Stimulated activated CD4-positive, alpha-beta T cell treated with anti-CD3 and anti-CD28 coated beads, Interleukin-4, amount 100 ng/mL, for 4 hours (primary cell): ENCODE measurements at places on chromosomes 13 and 19.
A peak's percentile ranks its signal among the peaks of the same experiment; 100 is the strongest.

- no peak for DNase-seq
Observed at GRCh38 chr19:17865364-17866311, 5.9 kb downstream of the RPL18A start.

GRCh38 chr13:75633285-75633684 lies 2.8 kb upstream of the LMO7 start:
- no peak for DNase-seq

GRCh38 chr13:51618626-51619025 lies 34.4 kb downstream of the WDFY2 start:
- DNase-seq: no peak

GRCh38 chr19:2223959-2224358 lies 12.2 kb downstream of the PLEKHJ1 start:
- DNase-seq: no peak

GRCh38 chr13:103104340-103104739 lies 38.1 kb upstream of the SLC10A2 start:
- DNase-seq: no peak

- no peak for DNase-seq
Observed at GRCh38 chr13:39874331-39875053, 219.0 kb downstream of the COG6 start.

GRCh38 chr19:13017306-13018034 lies 22.2 kb downstream of the NFIX start:
- DNase-seq: no peak

GRCh38 chr19:38666663-38667511 lies 19.4 kb downstream of the ACTN4 start:
- no peak for DNase-seq

DNA sequence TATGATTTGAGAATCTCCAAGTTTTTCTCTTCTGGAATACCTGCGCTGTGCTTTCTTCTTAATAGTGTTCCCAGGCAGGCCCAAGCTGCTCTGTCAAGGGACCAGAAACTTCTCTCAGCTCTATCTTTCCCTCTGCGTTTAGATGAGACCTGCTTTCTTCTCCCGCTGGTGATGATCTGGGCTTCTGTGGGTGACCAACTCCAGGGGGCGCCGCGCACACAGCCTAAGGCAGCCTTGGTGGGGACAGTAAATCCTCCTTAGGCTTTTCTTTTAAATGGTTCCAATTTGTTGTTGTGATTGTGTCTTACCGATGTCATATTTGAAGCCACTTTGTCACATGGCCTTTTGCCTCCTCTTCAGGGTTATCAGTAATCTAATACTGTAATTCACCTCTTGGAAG lies 439.4 kb upstream of the KLF12 start:
- no peak for DNase-seq

- no peak for DNase-seq
Observed at GRCh38 chr19:7636317-7636690, 606 bp upstream of the STXBP2 start.

- DNase-seq: no peak
Observed at GRCh38 chr13:36450534-36450933, 18.2 kb downstream of the CCNA1 start.

- peak; percentile 91 for DNase-seq
Observed at GRCh38 chr19:52369559-52370340, at the start of gene ZNF880. ZNF880 (plus strand) TSS chr19:52369923; CDS start chr19:52369966, 43 bp downstream.

DNA sequence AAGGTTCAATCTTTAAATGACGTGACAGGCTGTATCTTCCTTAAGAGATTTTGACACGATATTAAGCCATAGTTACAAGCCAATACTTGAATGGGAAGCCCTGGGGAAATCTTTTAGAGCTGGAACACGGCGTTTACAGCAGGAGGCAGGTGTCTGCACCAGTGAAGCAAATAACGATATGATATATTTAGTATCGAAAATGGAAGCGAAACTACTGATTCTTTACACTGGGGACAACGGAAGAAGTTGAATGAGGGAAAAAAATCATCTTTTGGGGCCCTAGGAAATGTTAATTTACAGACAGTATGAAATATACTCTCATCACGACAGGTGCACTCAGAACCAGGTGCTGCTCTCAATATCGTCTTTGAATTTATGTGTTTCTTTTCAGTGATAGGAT lies 793.9 kb upstream of the PCDH20 start:
- DNase-seq: no peak

DNA sequence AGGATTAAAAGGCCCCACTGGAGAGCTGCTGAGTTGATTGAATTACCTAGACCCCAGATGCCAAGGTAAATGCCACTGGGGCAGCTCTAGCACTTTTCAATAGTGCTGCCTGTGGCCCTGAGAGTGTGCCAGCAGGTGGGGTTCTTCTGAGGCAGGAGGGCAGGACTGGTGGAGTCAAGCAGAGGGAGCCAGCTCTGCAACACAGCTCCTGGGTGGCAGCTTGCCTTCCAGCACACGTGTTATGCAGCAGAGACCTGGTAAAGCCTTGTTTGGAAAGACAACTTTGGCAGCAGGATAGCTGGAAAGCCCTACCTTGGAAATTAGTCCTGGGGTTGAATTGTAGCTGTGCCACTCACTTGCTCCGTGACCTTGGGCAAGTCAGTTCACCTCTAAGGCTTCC lies 306.6 kb downstream of the ATP8A2 start:
- no peak for DNase-seq

DNA sequence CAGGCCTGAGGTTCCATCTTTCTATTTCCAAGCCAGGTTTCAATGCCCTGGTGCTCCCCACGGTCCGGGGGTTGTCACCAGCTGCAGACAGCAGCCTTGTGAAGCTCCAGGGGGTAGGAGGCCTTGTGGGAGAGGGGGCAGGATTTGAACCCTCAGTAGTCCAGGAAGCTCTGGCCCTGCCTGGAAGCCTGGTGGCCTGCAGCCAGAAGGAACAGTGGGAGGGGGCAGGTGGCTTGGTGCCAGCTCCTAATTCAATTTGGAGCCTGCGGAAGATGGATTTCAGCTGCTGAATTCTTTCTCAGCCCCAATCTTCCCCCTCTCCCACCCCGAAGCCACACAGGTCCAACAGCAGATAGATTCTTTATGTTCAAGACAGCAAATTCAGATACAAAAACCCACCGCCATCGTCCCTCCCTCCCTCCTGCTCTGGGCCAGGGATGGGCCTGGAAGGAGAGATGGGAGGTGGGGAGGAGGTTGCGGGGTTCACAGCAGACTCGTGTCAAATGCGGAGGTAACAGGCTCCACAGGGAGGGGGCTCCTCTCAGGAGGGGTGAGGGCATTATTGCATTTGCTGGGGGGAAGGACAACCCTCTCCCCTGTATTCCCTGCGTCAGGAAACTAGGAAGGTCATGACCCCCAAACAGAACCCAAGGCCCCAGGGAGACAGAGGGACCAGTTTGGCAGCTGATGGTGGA lies 2.4 kb upstream of the PTGER1 start:
- DNase-seq: no peak

- DNase-seq: no peak
Observed at GRCh38 chr13:103876571-103876970, 810.4 kb upstream of the SLC10A2 start.

DNA sequence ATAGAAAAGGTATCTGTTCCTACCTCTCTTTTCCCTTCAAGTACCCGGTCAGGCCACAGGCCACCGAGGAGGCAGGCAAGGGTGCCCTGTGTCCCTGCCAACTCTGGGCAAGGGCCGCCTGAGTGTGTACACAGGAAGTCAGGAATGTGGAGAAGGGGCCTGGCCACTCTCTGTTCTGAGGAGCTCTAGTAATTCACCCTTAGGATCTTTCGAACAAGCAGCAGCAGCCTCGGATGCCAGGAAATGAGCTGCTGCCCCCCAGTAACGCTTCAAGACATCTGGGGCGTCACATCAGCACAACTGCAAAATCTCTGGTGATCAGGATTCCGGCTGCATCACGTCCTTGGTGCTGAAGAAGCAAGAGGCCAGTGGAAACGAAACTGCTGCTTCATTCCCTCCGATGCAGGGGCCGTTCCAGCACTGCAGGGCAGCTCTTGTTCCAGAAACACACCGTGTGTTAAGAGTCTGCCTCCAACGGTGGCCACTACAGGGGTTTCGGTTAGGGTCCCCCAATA lies 2.0 kb downstream of the RAB20 start:
- no peak for DNase-seq

DNA sequence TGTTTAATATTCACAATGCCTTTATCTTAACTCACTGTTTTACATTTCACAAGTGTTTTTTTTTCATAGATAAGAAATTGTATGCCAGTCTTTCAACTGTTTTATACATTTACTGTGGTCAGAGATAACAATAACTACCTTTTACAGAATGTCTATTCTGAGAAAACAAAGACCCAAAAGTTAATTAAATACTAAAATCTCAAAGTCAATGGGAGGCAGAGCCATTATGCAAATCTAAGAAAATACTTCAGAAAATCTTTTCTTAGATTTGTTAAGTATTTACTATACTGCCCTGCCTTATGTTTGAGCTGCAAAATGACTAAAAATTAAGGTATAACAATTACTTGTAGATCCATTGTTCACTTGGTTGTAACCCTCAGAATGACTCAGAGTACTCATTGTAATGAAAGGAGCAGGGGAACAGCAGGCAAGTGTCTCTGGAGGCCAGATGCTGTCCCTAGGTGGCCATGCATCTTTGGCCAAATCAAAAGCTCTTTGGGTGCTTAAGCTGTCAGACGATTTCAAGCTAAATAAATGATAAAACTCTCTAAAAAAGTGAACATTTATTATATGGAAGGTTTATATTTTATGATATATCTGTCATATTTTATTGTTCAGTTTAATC lies 770.1 kb upstream of the PCDH20 start:
- DNase-seq: no peak

DNA sequence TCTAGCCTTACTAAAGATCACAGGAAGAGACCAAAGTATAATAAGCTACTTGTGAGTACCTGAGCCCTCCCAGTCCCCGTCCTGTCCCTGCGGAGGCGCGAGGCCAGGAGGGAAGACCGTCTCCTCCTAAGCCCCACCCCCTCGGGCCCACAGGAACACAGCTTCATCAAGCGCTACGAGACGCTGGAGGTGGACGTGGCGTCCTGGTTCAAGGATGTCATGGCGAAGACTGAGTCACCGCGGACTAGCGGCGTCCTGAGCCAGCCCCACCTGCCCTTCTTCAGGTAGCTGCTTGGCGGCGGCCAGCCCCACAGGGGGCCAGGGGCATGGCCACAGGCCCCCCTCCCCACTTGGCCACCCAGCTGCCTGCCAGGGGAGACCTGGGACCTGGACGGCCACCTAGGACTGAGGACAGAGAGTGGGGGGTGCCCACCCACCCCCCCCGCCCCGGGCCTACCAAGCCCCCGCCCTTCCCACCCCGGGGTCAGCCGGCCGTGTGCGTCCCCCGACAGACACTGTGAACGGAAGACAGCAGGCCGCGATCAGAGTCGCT lies 2.4 kb upstream of the TGFBR3L start:
- no peak for DNase-seq

- DNase-seq: no peak
Observed at GRCh38 chr13:46134961-46135522, 30.2 kb upstream of the CPB2 start.

- no peak for DNase-seq
Observed at GRCh38 chr13:21395953-21396352, 63.1 kb downstream of the ZDHHC20 start.

GRCh38 chr13:29479716-29480492 lies 115.6 kb downstream of the SLC7A1 start:
- DNase-seq: no peak

DNA sequence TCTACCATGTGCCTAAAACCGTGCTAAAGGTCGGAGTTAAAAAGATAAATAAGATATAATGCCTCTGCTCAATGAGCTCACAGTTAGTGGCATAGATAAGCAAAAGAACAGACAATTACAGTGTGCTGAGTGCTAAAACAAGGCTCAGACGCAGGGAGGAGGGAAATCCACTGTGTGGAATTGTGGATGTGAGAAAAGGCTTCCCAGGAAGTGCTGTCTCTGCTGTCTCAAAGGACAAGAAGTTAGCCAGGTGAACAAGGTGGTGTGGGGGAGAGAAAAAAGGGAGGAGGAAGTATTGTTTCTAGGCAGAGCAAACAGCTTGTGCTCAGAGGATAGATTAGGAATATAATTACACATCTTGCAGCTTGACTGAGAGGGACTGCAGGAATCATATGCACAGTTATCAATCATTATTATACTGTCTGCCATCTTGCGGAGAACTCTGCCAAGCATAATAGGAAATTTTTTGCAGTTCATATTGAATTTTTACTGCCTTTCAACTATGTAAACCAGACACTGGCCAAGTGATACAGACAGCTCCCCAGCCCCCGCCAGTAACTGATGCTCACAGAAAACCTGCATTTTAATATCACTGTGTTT lies 9.3 kb downstream of the C13orf42 start:
- no peak for DNase-seq

DNA sequence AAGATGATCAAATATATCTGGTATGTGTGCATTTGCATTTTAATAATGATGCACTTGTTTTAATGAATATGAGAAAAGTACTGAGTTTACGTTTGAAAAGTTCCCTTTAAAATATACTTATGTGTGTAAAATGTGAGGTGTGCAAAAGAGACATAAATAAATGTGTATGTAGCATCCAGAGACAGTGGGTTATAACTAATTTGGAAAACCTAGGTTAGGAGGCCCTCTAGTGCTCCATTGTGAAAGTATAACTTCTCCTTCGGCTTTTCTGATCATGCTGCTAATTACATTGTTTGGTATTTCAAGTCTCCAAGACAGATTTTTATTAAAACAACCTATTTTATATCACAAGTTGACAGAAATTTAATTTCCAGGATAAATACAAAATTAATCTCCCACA lies 30.1 kb downstream of the SCEL start:
- no peak for DNase-seq

- DNase-seq: no peak
Observed at GRCh38 chr13:95304453-95304852, 3.2 kb upstream of the ABCC4 start.

DNA sequence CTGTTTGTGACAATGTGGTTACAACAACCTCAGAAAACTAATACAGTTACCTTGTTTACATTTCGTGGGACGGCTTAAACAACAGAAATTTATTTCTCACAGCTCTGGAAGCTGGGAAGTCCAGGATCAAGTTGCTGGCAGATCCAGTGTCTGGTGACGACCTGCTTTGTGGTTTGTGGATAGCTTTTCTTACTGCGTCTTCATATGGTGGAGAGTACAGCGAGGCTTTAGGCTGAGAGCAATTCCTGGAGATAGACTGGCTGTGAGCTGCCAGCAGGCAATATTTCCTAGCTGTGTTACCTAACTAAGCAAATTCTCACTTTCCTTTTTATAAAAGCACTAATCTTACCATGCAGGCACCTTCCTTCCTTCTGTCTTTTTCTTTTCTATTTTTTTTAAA lies 1203.5 kb upstream of the PRR20A start:
- no peak for DNase-seq

DNA sequence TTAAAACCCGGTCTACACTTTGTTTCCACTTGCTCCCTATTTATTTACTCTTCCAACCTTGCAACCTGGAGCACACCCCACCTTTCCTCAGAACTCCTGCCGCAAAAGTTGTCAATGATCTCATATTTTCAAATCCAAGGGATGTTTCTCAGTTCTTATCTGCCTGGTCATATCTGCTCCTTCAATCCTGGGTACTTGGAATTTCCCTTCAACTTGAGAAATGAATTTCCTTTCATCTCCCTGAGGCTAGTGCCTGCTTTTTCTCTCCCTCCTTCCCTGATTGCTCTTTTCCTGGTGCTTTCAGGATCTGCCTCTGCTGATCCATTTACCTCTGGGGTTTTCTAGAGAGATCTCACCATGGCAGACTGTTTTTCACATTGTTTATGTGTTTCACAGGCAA lies 154.8 kb upstream of the IRS2 start:
- no peak for DNase-seq
